ENCODE measurements at places on chromosomes 2 and 18. TPM values are rescaled to one million over a fixed set of nuclear protein-coding genes. Genes with fewer than 3 reads are reported as not detected.

- no peak overlapping the region for H3K27ac ChIP-seq
- no peak for DNase-seq
- H3K4me1 ChIP-seq: no peaks in the 10 kb centered on the region
- H3K4me3 ChIP-seq: no peak overlapping the region
- H3K27me3 ChIP-seq: no peaks in the 10 kb centered on the region
- peaks cover 68% of the 10 kb centered on the region for H3K36me3 ChIP-seq
Measured at GRCh38 chr2:32484937-32485336, 128.1 kb downstream of the BIRC6 start.

GRCh38 chr2:120393456-120393855 is 47.5 kb downstream of the INHBB start:
- no peaks in the 10 kb centered on the region for H3K36me3 ChIP-seq
- H3K4me3 ChIP-seq: no peak overlapping the region
- H3K27ac ChIP-seq: no peak overlapping the region
- no peaks in the 10 kb centered on the region for H3K4me1 ChIP-seq
- DNase-seq: no peak

- no peaks in the 10 kb centered on the region for H3K27me3 ChIP-seq
- no peak overlapping the region for H3K27ac ChIP-seq
- no peaks in the 10 kb centered on the region for H3K36me3 ChIP-seq
- H3K4me1 ChIP-seq: no peaks in the 10 kb centered on the region
Measured at GRCh38 chr2:168903888-168904287, 2.8 kb downstream of the G6PC2 start.

DNA sequence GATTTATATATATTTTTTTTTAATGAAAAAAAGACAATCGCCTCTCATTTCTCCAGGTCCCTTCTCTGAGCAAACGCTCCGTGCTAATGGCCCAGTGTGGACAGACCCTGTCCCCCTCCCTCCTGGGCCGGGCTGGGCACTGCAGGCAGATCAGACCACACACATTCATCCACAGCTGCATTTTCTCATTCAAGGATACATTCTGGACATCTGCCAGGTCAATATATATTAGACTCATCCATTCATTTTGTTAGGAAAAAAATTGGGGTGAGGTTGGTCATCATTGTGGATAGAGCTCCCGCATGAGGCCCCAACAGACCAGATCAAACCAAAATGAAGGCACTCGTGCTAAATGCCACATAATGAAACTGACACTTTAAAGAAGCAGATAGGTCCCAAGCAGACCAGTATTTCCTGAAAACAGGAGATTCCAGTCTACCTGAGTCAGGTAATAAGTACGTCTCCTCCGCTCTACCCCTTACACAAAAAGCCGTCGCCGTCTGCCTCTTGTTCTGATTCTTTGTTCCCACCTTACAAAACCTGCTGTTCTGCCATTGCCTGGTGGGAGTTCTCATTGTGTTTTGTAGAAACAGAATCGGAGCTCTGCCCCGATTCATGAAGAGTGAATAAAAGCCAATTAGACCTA is 15.4 kb upstream of the OTOS start:
- H3K4me1 ChIP-seq: no peaks in the 10 kb centered on the region
- H3K27me3 ChIP-seq: no peaks in the 10 kb centered on the region
- H3K36me3 ChIP-seq: no peaks in the 10 kb centered on the region
- H3K4me3 ChIP-seq: no peak overlapping the region

DNA sequence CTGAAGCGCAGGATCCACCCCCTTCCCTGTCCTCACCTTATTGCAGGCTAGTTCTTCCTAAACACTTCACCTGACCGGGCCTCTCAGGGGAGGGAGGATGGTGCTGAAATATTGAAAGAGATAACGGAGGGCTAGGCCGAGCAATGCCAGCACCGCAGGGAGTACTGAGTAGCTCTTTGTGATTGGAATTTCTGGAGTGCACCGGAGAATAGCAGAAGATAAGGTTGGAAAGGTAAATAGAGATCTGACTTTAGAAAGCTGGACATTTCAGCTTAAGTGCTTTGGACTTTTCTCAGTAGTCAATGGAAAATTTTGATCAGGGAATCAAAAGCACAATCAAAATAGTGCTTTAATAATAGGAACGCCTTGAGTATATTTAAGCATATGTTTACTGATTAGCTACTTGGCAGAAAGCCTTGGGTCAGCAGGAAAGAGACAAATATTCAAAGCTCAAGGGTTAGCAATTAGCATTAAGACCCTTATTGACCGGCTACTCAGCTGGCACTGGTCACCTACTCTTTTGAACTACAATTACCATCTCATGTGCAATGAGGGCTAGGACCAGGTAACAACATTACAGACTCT is 142.9 kb upstream of the NDUFV2 start:
- no peak for DNase-seq
- H3K27ac ChIP-seq: no peak overlapping the region
- no peaks in the 10 kb centered on the region for H3K27me3 ChIP-seq

DNA sequence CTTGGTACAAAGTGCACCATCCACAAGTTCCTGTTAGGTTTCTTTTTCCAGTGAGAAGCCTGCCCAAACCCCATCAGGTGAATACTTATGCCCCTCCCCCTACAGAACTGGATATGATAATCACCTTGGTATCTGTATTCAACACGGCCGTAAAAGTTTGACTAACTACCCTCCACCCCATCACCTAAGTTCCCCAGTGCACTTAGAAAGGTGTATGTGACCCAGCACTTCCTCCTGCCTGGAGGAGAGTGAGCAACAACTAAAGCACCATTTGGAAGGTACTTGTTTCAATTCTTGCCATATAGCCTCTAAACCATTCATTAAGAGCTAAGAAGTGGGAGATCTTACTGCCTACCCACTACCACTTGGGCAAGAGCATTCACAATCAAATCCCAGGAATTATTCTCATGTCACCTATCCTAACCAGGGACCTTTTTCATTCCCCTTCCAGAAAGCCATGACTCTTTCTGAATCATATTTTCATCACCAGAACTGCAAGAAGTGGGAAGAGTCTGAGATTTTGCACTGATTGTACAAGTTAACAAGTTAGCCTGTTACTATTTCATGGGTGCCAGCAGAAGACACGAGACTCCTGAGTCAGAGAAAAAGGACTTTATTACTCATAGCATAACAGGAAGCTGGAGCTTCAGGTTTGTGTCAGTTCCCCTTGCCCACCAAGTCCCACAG is 53.5 kb upstream of the NDUFV2 start:
- H3K36me3 ChIP-seq: no peaks in the 10 kb centered on the region
- no peak overlapping the region for H3K27ac ChIP-seq
- no peak for DNase-seq

DNA sequence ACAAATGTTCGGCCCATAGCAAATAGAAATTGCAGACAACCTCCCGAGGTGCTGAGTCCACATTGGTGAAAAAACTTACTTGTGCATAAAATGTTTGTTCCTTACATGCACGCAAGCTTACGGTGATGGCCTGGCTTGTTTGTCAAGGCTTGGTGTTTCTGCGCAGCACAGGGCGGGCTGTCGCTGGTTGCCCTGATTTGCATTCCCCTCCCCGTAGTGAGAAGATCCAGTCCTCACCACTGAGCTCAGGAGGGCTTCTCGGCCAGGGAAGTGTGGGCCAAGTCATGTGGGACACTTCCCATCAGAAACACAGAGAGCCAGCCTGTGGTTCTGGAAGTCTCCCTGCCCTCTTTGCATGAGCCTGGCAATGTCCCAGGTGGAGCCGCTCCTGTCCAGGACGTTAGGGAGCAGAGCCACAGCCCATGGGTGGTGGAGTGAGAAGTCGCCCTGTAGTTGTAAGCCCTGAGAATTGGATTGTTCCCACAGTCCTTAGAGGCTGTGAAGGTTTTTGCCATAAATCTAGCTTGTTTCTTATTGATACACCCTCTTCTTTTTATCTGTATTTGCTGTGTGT is 152.7 kb downstream of the TWIST2 start:
- no peak overlapping the region for H3K27ac ChIP-seq
- no peaks in the 10 kb centered on the region for H3K4me1 ChIP-seq
- DNase-seq: no peak
- no peaks in the 10 kb centered on the region for H3K36me3 ChIP-seq

- H3K27me3 ChIP-seq: no peaks in the 10 kb centered on the region
- no peaks in the 10 kb centered on the region for H3K36me3 ChIP-seq
- DNase-seq: no peak
- H3K27ac ChIP-seq: no peak overlapping the region
Measured at GRCh38 chr2:152638056-152638455, 79.2 kb downstream of the PRPF40A start.

The FEV gene
- total RNA-seq: not detected

The IL36A gene
- total RNA-seq: 1.8 TPM

The CFAP65 gene
- not detected for total RNA-seq

The NDUFV2 gene
- total RNA-seq: 144 TPM

The REG3A gene
- total RNA-seq: not detected

The PRKRA gene
- 113 TPM for total RNA-seq

The FTCDNL1 gene
- 3.7 TPM for total RNA-seq

All from naive thymus-derived CD4-positive, alpha-beta T cell (primary cell).